ENCODE measurements at places on chromosomes 3 and 15. TPM values are rescaled to one million over a fixed set of nuclear protein-coding genes. Genes with fewer than 3 reads are reported as not detected.

FBXW12 gene
- polyA plus RNA-seq = not detected

CEP19 gene
- polyA plus RNA-seq = 1.4 TPM

LRRN1 gene
- 0.45 TPM for polyA plus RNA-seq

ZBTB47 gene
- 5.1 TPM for polyA plus RNA-seq

DNAH12 gene
- polyA plus RNA-seq = 0.10 TPM

ASTE1 gene
- 4.3 TPM for polyA plus RNA-seq

GALNT15 gene
- polyA plus RNA-seq = not detected

KBTBD12 gene
- not detected for polyA plus RNA-seq

CCDC33 gene
- polyA plus RNA-seq = not detected

KBTBD8 gene
- 4.2 TPM for polyA plus RNA-seq

GPR62 gene
- polyA plus RNA-seq = not detected

BFSP2 gene
- polyA plus RNA-seq = not detected

WWTR1 gene
- polyA plus RNA-seq = 93.4 TPM

Data from keratinocyte (primary cell).